ENCODE measurements at places on chromosomes 7 and 10.

GRCh38 chr7:40880581-40880980 is 745.8 kb downstream of the SUGCT start:
- DNase-seq, result no peak

- DNase-seq, result no peak
Measured at GRCh38 chr10:124122211-124122610, 28.8 kb upstream of the CHST15 start.

- no peak for DNase-seq
Measured at GRCh38 chr10:51377932-51378599, 303.8 kb downstream of the PRKG1 start.

GRCh38 chr10:124153023-124153826 is 59.8 kb upstream of the CHST15 start:
- no peak for DNase-seq

- no peak for DNase-seq
Measured at GRCh38 chr7:32116436-32116835, 46.2 kb upstream of the PDE1C start.

- peak; percentile 25 for DNase-seq
Measured at GRCh38 chr10:3961082-3961481, 176.1 kb upstream of the KLF6 start.

GRCh38 chr10:6136215-6137201 is 47.7 kb downstream of the RBM17 start:
- DNase-seq, result no peak

GRCh38 chr7:5375925-5376324 is 47.7 kb downstream of the TNRC18 start:
- no peak for DNase-seq
